ENCODE measurements at places on chromosomes 7 and 10. TPM values are rescaled to one million over a fixed set of nuclear protein-coding genes. Genes with fewer than 3 reads are reported as not detected.
A peak's percentile ranks its signal among the peaks of the same experiment; 100 is the strongest.

DNA sequence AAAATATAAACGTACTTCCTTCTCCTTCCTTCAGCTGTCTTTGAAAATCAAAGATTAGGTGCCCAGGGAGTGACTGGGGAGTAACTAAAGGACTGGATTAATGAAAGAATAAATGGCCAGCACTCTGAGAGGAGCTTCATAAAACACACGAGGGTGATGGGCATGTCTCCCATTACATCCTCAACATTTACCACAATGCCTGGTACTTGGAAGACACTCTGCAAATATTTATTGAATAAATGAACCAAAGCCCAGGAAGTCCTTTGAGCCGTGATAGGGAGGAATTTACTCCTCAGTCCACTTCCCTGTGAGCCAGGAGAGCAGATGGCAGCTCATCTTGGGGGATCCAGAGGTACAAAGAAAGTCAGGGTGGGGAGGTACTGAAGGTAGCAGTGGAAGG, 96.3 kb downstream of the RAB11FIP2 start:
- DNase-seq: no peak

PLA2G12B gene
- total RNA-seq: not detected

WBP1L gene
- 24.4 TPM for total RNA-seq

DNA sequence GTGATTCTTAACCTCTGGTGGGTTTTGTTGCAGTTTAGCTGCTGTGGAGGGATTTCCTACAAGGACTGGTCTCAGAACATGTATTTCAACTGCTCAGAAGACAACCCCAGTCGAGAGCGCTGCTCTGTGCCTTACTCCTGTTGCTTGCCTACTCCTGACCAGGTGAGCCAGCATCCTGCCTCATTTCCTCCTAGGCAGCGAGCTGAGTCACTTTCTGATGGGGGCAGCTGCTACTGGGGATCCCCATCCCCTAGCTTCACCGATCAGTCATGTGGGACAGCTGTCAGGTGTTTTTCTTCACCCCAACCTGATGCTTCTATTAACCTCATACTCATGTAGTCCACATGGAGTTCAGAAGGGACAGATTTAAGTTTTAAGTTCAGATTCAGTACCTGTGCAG, 21.7 kb upstream of the SMO start:
- peak; percentile 41 for DNase-seq

GIMAP1 gene
- total RNA-seq: not detected

- no peak for DNase-seq
Observed at GRCh38 chr10:27687743-27688142, 57.9 kb downstream of the MKX start.

- peak; percentile 41 for DNase-seq
Observed at GRCh38 chr7:35253460-35253709, 515 bp downstream of the TBX20 start.

DNA sequence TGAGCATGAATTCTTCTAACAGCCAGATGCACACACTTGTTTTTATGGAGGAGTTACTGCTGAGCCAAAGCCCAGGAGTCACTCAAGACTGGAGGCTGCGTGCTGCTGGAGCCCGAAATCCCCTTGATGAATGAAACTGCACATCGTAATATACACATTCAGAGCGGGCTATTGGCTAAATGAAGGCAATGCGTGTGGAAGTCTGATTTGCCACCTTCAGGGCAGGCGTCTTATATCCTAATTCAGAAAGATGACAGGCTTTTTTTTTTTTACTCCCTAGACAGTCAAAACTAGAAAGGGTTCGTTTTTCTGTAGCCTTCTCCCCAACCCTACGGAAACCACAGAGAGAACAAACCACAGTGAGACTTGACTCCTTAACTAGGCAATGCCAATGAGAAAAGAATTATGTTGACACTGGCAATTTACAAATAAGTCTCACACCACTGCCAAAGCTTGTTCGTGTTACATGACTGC, 227.2 kb upstream of the KLF14 start:
- DNase-seq: peak; percentile 58

Measured in OCI-LY7 (cell line).